ENCODE measurements at places on chromosomes 5 and 9.

DNA sequence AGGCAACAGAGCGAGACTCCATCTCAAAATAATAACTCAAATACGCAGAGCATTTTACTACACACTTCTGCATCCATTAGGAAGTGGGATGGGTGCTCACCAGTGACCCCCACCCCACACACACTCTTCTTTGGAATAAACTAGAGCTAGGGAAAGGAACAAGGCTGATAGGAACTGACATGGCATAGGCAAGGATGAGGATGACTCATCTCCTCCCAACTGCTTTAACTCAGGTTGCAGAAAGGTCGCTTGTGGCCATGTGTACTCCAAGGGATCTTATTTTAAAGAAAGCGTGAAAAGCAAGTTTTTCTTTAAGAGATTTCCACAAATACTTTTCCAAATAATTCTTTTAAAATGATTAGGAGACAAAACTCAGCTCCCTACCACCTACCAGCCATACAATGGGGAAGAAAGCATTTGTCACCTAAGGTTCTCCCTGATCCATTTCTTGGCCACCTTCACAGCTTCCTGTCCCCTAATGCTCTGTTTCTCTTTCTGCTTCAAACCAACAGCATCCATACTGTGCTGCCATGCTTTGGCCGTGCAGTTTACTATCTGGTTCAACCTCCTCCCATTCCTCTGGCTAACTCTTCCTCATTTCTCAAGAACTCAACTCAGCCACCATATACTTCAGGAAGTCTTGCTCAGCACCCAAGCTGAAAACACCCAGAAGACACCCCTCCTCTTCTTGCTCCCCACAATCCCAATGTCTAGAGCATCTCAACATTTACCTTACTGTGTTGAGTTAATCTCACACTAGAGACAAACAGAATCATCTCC lies 211.9 kb downstream of the ACTL7B start:
- DNase-seq: no peak

GRCh38 chr5:67033880-67034651 lies 162.5 kb downstream of the CD180 start:
- DNase-seq: no peak

- no peak for DNase-seq
Measured at GRCh38 chr5:171703146-171703545, 82.5 kb upstream of the SMIM23 start.

- DNase-seq: no peak
Measured at GRCh38 chr5:37787742-37788141, 52.1 kb downstream of the GDNF start.

- DNase-seq: no peak
Measured at GRCh38 chr5:32057187-32058096, 116.7 kb downstream of the GOLPH3 start.

GRCh38 chr9:4838189-4838546 lies 45.4 kb downstream of the RCL1 start:
- DNase-seq: no peak

GRCh38 chr5:151757233-151758140 lies 944 bp downstream of the ATOX1 start:
- peak; percentile 14 for DNase-seq

- no peak for DNase-seq
Measured at GRCh38 chr9:90801973-90802322, 329 bp downstream of the SYK start.

- no peak for DNase-seq
Measured at GRCh38 chr5:103821361-103821760, 258.8 kb upstream of the NUDT12 start.

GRCh38 chr5:28324174-28324573 lies 1285.8 kb upstream of the CDH9 start:
- DNase-seq: no peak

- DNase-seq: no peak
Measured at GRCh38 chr5:33737697-33738096, 154.1 kb downstream of the ADAMTS12 start.

DNA sequence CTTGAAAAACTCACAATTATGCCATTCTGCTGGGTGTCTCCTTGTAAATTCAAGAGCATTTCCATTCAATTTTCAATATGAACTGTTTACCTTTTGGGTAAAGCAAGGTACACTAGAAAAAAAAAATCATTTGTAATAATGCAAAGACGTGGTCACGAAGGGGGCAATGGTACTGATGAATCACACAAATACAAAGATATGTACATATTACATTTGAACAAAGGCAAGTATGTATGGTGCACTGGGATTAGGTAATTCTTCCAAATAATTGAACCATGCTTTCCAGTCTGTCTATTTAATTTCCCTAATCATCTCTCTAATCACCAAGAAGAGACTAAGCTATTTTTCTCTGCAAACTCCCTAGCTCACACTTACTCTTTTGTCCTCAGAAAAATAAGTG lies 63.4 kb upstream of the RNF38 start:
- no peak for DNase-seq

DNA sequence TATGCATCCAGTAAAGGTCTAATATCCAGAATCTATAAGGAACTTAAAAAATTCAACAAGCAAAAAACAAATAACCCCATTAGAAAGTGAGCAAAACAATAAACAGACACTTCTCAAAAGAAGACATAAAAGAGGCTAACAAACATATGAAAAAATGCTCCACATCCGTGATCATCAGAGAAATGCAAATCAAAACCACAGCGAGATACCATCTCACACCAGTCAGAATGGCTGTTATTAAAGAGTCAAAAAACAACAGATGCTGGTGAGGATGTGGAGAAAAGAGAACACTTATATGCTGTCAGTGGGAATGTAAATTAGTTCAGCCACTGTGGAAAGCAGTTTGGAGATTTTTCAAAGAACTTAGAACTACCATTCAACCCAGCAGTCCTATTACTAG lies 86.1 kb downstream of the WWC1 start:
- DNase-seq: no peak

- DNase-seq: no peak
Measured at GRCh38 chr9:99103901-99104458, 933 bp upstream of the TGFBR1 start.

DNA sequence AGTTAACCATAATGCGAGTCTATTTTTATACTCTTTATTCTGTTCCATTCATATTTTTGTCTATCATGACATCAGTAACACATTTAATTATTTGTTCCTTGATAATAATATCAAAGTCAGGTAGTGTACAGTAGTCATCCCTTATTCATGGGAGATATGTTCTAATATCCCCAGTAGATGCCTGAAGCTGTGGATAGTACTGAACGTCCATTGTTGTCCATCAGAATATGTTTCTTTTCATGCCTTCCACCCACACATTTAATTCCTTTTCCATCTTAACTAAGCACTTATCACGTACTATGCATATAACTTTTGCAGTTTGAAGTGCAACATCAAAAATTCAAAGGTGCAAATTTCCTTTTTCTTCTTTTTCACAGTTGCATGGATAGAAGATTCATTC lies 53.6 kb downstream of the FER start:
- no peak for DNase-seq

DNA sequence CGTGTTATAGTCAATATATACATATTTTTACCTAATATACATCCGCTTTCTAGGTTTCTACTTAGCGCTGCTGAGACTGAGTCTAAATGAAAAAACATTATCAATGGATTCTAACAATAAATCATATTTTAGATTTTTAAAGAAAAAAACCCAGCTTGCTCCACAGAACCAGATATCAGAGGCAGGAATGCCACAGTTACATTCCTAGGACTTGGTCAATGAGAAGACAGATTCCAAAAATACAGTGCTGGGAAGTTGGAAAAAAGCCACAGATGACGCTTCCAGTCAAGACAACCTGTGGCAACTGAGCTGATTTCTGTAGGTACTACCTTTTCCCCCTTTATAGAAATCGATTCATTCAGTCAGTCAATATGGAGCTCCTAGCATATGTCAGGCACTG lies 577 bp upstream of the CCDC112 start:
- no peak for DNase-seq
